Type B pancreatic cell (in vitro differentiated cells): ENCODE measurements at places on chromosomes 13 and 19. TPM values are rescaled to one million over a fixed set of nuclear protein-coding genes. Genes with fewer than 3 reads are reported as not detected.

The STARD13 gene
- total RNA-seq = 12.1 and 24.7 TPM in 2 replicates

The NDUFA11 gene
- total RNA-seq = 253 and 265 TPM in 2 replicates

The CEACAM1 gene
- 19.1 and 28.8 TPM in 2 replicates for total RNA-seq

- DNase-seq = no peak
Measured at GRCh38 chr19:22882797-22883196, 50.7 kb downstream of the ZNF723 start.

DNA sequence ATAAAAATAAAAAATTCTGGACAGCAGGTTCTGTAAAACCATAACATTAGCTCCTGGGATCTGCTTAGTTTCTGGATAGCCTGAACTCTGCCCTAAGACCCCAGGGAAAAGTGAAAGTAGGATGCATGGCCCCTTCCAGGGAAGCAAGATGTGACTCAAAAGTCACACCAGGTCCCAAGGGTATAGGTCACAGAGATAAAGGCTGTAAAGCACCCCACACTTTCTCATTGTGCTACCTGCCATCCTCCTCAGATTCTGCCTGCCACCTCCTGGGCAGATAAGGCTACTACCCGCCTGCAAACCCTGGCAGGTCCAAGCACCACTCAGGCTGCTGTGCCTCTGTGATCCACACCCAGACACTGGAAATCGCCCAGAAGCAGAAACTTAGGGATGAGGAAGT lies 20.6 kb downstream of the FFAR2 start:
- DNase-seq = no peak
